ENCODE measurements at places on chromosomes 12 and 14.
A peak's percentile ranks its signal among the peaks of the same experiment; 100 is the strongest.

DNA sequence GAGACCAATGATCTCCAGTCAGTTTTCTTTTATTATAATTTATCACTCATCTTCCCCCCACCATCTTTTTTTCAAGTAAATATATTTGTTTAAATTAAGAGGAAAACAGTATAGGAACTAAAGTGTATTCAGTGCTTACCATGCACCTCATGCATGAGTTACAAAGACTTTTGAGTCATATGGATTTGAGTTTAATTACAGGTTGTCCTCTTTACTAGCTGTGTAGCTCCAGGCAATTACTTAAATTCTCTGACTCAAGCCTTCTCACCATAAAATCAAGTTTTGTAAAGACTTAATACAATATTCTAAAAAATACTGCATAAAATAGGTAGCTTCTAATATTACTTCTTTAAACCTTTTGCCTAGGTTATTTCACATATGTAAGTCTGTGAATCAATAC, 251.3 kb downstream of the SLC16A7 start:
- no peak for DNase-seq

DNA sequence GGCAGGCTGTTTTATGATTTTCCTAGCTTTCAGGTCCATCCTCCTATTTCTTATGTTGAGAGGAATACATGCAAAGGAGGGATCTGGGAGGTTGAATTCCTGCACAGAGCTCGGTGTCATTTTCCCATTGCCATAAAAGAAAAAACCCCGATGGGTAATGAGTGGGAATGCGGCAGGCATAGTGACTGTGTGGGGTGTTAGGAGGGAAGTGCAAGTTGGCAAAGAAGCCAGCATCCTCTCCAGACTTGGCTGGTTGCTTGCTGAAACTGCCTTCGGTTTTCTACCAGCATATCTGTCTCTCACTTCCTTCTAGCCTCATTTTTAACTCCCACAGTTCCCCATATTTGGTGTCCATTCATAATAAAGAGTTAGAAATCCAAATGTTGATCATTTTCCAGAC, 1046.1 kb downstream of the SLC6A15 start:
- DNase-seq, result no peak

DNA sequence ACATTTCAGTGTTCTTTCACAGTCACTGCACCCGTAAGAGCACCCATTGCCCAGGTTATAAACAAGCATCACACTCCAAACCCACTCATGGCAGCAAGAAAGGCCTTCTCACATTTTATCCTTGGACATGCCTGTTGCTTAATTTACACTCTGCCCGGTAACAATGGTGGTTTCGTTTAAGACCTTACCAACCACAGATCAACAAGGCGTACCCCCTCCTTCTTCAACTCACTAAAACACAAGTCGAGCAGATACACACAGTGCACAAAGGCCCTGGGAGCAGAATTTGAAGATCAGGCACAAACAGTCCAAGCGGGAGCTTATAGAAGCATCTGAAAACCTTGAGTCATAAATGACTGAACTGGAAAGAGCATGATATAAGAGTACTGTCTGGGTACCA, 98.1 kb downstream of the GALC start:
- no peak for DNase-seq

GRCh38 chr12:58296863-58297262, 355.5 kb downstream of the ATP23 start:
- DNase-seq, result no peak

- no peak for DNase-seq
Observed at GRCh38 chr12:40154381-40154780, 48.5 kb upstream of the SLC2A13 start.

GRCh38 chr14:24278424-24278823, 7.0 kb upstream of the RABGGTA start:
- no peak for DNase-seq

GRCh38 chr14:94989946-94990345, 167.4 kb downstream of the DICER1 start:
- DNase-seq, result no peak

DNA sequence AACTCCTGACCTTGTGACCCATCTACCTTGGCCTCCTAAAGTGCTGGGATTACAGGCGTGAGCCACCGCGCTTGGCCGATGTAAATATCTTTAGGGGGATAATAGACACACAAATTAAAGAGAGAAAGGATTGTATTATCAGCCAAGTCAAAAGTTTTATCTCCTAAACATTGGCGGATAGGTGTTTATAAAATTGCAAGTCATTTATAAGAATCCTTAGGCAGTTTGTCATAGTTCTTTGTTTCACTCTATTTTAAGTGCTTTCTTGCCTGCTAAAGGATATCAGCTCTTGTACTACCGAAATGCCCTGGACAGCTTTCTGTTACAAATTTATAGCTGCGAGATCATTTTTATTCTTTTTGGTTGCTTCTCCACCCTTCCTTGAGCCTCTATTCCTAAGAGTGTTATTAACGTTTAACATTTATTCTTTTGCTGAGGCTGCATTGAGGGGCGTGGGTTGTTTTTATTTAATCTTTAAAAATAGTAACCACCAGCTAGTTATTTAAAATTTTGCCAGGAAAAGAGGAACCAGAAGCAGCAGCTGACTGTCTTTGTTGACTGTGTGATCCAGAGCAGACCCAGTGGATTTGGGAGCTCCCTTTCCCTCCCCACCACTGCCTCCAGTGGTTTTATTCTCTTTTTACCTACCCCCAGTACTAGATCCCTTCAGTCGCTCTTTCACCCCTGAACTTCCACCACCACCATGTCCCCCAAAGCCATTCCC, 106.4 kb downstream of the DIP2B start:
- no peak for DNase-seq

DNA sequence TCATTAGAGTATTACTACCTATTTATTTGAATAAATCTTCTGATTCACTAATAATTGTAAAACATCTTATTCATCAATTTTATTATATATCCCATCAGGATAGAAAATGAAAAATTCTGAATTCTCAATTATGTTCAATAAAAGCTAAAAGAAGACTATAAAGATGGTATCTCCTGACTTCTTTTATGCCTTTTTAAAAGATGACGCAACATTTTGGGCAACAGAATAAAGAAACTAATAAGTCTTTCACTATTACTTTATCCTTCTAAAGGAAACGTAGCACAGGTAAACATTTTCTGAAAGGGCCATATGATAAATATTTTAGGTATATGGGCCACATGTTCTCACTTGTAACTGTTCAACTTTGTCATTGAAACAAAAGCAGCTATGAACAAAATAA, 10.1 kb upstream of the ATXN7L3B start:
- no peak for DNase-seq

- DNase-seq, result no peak
Observed at GRCh38 chr12:125873016-125873415, 807.8 kb downstream of the AACS start.

- no peak for DNase-seq
Observed at GRCh38 chr12:11663130-11663529, 13.7 kb downstream of the ETV6 start.

DNA sequence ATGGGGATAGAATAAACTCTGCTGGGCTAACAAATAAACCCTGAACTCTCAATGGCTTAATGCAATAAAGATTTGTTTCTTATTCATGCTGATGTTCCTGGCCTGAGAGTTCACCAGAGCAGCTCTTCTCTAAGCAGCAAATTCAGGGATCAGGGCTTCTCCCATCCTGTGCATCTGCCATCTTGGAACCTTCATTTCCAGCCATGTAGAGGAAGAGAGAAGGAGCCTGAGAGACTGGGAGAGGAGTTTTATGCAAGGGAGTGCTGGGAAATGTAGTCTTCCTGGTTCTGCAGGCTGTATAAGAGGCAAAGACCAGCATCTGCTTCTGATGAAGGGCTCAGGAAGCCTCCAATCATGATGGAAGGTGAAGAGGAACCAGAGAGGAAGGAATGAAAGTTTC, 20.6 kb upstream of the APOLD1 start:
- no peak for DNase-seq

DNA sequence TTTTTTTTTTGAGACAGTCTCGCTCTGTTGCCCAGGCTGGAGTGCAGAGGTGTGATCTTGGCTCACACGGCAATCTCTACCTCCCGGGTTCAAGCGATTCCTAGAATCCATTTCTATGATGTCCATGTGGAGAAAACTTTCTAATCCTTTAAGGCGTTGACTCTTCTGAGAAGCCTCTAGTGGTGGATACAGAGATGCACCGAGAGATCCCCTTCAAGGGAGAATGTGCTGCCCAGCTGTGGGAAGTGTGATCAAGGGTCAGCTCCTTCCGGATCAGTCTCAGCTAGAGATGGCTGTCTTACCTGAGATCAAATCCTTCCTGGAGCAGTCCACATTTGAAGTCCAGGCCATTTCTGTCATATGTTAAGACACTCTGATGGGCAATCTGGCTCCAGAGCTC, 92.7 kb upstream of the HECTD1 start:
- DNase-seq, result no peak

GRCh38 chr12:115132905-115133304, 448.9 kb upstream of the TBX3 start:
- DNase-seq, result no peak

DNA sequence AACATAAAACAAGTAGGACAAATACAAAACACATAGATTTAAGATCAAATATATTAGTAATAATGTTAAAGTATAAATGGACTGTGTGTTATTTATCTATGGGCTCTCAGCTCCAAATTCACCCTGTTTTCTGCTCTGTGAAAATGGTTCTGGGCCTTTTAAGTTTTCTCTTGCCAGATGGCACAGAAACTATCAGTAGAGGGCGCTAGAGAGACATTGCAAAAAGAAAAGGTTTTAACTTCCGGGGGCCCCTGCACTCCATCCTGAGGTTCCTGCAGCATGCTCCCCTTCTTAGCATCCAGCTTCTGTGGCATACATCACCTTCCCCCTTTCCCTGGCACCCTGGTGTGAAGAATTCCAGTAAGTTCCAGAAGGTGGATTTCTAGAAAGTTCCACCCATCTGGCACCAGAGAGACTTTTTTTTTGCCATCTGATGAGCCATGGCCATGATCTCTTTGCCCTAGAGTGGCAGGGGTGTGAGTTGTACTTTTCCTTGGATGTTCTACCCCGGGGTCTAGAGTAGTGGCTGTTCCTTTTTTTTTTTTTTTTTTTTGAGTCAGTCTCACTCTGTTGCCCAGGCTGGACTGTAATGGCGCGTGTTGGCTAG, 29.3 kb downstream of the ZCRB1 start:
- DNase-seq, result no peak

DNA sequence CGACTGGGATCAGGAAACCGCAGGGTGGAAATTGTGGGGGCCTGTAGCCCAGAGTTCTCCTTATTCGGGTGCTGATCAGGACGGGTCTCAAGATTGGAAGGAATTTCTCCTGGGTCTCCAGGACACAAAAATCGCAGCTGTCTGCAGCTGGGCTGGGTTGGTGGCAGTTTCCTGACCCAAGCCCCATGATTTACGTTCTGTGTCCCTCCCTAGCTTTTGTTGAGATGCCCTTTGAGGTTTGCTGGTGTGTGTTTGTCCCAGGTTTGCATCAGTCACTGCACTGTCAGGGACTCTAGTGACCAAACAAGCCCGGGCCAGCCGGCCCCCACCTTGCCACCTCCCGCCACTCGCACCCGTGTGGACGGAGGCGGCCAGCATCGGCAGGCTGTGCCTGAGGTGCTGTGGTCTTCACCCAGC, 89.5 kb downstream of the FBXL14 start:
- DNase-seq, result no peak

GRCh38 chr14:55028066-55028465, 1.0 kb downstream of the SOCS4 start:
- no peak for DNase-seq

DNA sequence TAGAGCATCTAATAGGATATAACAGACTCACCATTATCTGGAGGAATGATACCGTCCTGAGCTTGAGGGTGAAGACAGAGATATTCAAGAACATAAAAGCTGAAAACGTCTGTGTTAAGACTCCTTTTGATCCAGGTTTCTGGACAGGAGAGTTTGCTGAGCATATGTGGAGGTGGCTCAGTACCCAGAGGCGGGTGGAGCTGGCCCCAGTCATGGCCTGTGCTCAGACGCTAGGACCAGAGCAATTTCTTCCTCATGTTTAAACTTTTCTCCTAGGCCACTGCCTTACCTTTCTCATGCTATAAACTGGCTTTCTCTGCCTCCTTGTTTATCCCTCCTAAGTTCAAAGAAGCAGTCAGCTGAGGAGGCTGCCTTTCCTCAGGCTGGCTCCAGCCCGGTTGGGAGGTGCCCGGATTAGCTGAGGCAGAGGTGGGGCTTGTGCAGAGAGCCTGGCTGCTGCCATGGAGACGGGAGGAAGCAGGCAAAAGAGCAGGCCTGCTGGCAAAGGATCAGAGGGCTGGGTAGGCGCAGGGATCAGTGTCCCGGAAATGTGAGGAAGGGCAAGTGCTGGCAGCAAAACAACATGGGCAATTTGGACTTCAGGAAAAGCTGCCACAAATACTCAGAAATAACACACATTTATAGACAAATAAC, 13.7 kb downstream of the COA8 start:
- DNase-seq, result peak; percentile 32

- DNase-seq, result no peak
Observed at GRCh38 chr12:92989715-92990484, 60.8 kb upstream of the EEA1 start.

- DNase-seq, result no peak
Observed at GRCh38 chr12:75628916-75629315, 117.5 kb upstream of the KRR1 start.

- no peak for DNase-seq
Observed at GRCh38 chr14:103832046-103832445, 15.3 kb downstream of the PPP1R13B start.

DNA sequence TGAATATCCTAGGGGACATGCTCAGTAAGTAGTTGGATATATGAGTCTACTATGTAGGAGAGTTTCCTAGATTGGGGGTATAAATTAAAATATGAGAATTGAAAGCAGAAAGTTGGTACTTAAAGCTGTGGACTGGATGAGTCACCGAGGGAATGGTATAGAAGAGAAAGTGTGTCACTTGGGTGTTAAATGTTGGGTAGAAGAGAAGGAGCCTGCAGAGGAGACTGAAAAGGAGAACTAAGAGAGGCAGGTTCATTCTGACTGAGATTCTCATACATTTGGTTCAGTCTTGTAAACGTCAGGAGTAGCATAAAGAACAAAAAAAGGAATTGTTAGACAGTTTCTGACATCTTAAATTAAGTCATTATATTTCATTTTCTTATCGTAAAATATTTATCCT, 19.9 kb downstream of the LRRC9 start:
- no peak for DNase-seq

DNA sequence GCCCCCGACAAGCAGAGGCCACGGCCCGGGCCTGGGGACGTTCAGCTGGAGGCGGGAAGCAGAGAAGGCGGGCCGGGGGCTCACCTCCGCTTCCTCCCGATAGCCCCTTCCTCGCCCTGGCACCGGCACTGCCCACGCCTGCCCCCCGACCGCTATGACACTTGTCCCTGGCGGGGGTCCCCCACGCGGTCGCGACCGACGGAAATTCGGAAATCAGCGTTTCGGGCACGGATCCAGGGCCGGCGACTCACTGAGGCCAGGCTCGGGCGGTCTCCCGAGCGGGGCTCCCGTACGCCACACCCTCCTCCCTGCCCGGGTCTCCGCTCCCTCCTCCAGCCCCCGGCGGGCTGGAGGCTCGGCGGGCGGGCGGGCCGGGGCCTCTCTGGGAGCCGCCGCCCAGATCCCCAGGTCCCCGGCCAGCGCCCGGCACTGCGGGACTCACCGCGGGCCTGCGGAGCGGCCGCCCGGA, 581 bp downstream of the PITPNM2 start:
- DNase-seq, result peak; percentile 15
